Stimulated activated CD4-positive, alpha-beta T cell treated with anti-CD3 and anti-CD28 coated beads, Interleukin-12 subunit alpha, Interleukin-12 subunit beta, amount 100 ng/mL, for 4 hours (primary cell): ENCODE measurements at places on chromosomes 11 and 22.

GRCh38 chr22:41539146-41540005, 4.9 kb downstream of the POLR3H start:
- DNase-seq, result no peak

- DNase-seq, result no peak
Observed at GRCh38 chr22:39543095-39543494, 10.5 kb upstream of the RPS19BP1 start.

DNA sequence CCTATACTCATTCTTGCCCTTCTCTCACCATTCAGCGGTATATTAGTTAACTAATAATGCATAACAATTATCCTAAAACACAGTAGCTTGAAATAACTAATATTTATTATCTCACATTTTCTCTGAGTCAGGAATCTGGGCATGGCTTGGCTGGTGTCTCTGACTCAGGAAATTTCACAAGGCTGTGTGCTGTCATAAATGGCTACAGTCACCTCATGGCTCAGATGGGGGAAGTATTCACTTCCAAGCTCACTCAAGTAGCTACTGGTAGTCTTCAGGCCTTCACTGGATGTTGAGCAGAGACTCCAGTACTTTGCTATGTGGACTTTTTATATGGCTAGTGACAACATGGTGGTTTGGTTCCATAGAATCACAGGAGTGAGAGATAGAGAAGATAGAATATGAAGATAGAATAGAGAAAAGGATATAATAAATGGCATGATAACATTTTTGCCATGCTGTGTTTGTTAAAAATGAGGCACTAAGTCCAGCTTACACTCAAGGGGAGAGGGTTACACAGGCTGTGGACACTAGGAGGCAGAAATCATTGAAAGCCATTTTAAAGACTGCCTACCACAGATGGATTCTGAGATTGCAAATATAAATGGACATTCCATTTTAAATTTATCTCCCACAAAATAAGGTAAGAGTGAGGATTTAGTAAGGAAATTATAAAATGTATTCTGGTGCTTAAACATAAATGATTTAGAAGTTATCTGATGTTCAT, 997.8 kb upstream of the CHORDC1 start:
- DNase-seq, result no peak

GRCh38 chr11:90373971-90374370, 151.1 kb upstream of the CHORDC1 start:
- DNase-seq, result no peak

DNA sequence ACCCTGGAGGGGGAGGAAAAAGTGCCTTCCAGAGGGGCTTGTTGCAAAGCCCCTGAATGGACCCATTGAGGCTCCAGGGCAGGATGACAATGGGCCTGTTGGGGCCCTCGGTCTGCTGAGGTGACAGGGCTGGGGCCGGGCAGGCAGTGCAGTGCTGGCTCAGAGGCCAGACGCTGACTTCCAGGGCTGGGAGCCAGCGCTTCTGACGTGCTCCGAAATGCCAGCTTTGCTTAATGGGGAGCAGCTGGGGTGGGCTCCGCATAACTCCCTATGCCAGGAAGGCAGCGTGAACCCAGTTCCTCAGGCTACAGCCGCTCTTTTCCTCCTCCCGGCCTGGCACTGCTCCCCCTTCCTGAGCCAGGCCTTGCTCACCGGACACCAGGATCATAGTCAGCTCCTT, 17.7 kb downstream of the NAV2 start:
- DNase-seq, result no peak

DNA sequence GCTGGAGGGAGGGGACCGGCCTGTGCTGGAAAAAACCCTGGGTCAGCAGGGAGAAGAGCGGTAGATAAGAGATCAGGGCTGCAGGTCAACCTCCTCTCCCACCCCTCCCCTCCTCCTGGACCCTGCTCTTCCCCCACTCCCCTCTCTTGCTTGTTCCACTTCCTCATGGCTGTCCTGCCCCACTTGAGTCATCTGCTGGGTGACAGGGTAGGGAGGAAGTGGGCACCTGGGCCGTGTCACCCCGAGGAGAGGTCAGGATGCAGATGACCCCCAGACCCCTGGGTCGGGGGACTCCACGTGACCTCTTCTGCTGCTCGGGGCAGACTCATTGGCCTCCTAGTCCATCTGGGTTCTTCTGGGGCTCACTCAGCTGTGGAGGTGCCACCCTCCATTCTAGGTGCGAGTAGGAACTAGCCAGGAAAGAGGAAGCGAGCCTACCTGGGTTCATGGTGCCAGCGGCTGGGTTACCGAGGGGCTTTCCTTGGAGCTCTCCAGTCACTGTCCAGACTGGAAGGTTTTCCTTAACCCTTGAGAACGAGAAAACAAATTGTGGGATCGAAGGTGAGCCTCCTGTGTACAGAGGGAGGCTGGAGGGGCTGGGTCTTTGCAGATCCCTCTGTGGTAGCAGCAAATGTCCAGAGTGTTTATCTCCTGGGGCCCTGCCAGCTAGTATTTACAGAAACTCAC, 6.5 kb downstream of the APOL2 start:
- DNase-seq, result no peak

GRCh38 chr11:83480811-83481210, 194.6 kb upstream of the CCDC90B start:
- DNase-seq, result no peak

GRCh38 chr11:129743112-129743815, 72.4 kb upstream of the TMEM45B start:
- no peak for DNase-seq

- DNase-seq, result no peak
Observed at GRCh38 chr11:131204282-131204681, 166.1 kb upstream of the NTM start.

GRCh38 chr22:19233189-19233661, 54.7 kb upstream of the SLC25A1 start:
- no peak for DNase-seq

DNA sequence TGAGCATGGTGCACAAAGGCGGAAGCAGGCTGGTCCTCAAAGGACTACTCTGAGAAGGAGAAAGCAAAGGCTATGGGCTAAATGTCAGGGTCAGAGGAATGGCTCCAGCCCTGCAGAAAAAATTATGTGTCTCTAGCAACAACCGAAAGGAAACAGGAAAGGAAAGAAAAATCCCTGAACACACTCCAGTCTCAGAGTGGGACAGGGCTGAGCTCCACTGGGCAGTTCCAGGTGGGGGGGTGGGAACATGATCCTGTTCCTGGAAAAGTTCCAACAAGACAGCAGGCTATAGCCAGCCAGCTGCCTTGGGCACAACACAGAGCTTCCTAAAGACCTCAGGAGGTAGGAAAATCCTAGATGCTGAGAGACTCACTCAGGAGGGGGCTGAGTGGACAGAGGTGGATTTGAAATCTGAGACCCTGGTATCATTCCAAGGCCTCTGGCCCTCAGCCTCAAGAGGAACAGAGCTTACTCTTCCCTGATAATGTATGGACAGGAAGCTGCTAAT, 1088.2 kb downstream of the TBC1D22A start:
- DNase-seq, result no peak

GRCh38 chr22:24822471-24822870, 16.5 kb downstream of the SGSM1 start:
- DNase-seq, result no peak

GRCh38 chr11:61690706-61691379, 10.7 kb downstream of the DAGLA start:
- DNase-seq, result no peak

GRCh38 chr11:75891947-75892739, 77.1 kb downstream of the UVRAG start:
- DNase-seq, result no peak

- no peak for DNase-seq
Observed at GRCh38 chr11:99555486-99555885, 534.7 kb downstream of the CNTN5 start.

GRCh38 chr11:35162745-35163144, 23.8 kb downstream of the CD44 start:
- no peak for DNase-seq

DNA sequence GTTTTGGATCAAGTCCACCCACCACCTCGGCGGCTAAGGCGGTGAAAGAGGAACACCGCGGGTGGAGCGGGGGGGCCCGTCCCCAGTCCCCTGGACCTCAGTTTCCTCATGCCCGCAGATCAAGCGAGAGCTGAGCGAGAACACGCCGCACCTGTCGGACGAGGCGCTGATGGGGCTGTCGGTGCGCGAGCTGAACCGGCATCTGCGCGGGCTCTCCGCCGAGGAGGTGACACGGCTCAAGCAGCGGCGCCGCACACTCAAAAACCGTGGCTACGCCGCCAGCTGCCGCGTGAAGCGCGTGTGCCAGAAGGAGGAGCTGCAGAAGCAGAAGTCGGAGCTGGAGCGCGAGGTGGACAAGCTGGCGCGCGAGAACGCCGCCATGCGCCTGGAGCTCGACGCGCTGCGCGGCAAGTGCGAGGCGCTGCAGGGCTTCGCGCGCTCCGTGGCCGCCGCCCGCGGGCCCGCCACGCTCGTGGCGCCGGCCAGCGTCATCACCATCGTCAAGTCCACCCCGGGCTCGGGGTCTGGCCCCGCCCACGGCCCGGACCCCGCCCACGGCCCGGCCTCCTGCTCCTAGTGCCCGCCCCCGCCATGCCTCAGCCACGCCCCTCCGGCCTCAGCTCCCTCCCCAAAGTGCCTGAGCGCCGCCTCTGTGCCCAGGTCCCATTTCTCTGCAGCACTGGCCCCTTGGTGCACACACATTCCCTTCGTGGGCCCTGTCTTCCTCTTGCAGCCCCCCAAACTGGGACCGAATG, 12.7 kb downstream of the MAFF start:
- peak; percentile 62 for DNase-seq

GRCh38 chr11:8372641-8373381, 109.1 kb upstream of the LMO1 start:
- no peak for DNase-seq

DNA sequence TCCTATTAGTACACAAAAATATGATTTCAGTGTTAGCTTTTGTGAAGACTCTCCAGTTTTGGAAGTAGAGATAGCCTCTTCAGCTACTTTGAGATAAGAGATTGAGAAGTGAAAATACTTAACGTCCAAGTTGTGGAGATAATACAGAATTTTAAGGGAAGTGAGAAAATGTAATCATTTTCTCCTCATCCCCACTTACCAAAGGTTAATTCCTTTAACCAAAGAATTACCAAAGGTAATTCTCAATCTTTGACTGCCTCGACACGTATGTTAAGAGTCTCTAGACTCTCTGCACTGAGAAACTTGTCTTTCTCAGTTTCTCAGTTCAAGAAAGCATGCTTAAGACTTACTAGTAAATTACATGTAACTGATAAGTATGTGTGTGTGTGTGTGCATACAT, 15.3 kb downstream of the C11orf54 start:
- DNase-seq, result no peak
